Activated CD4-positive, alpha-beta T cell treated with anti-CD3 and anti-CD28 coated beads, Interleukin-2, amount 50 U/mL, for 1 hour (primary cell): ENCODE measurements at places on chromosomes 2 and 18.

- DNase-seq, result no peak
Observed at GRCh38 chr2:62505109-62505749, 766 bp downstream of the TMEM17 start.

DNA sequence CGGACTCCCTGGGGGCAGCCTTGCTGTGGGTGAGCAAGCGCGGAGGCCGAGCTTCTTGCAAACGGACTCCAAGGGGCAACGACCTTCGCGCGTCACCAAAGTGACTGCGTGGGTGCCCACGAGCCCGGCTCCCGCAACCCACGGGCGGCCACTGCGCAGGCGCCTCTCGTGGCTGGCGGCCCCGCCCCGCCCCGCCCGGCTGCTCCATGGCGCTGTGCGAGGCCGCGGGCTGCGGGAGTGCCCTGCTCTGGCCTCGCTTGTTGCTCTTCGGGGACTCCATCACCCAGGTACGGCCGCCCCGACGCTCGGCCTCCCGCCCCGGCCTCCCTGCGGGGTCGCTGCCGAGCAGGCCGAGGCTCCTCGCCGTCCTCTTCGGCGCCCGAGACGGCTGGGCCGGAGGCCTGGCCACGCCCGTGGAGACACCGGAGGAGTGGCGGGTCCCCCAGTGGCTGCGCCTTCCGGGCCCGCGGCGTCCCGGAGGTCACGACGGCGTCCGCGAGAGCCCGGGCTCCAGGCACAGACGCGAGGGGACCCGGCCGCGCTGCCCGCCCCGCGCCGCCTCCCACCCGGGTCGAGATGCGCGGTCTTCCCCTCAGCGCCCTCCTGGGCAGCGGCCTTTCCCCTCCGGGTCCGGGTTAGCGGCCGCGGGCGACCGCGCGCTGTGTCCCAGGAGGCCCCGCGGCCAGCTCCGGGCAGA is at the start of gene IAH1:
TSS of gene IAH1 (plus strand) at position 191 of the 697 bp plus-strand sequence. CDS start at position 207, 16 bp downstream.
- peak; percentile 73 for DNase-seq

GRCh38 chr18:36627637-36628036 is 201.2 kb downstream of the TPGS2 start:
- DNase-seq, result no peak

GRCh38 chr2:128379021-128380015 is 60.6 kb upstream of the HS6ST1 start:
- no peak for DNase-seq

- no peak for DNase-seq
Observed at GRCh38 chr2:66156171-66156570, 278.8 kb upstream of the MEIS1 start.

DNA sequence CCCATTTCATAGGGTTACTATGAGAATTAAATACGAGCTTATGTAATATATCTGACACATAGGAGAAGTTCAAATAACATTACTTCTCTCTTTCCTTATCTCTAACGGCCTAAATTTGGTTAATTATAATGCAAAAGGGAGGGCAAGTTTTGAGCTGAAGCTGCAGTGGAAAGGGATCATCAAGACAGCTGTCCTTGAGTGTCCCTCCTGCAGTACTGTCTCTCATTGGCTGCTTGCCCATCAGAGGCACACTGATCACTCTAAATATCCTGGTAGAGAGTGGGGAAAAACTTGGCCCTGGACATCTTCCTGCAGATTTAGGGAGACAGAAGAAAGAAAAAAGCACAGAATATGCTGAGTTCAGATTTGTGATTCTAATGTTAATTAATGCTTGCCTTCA is 186.0 kb downstream of the CAMKMT start:
- DNase-seq, result no peak

GRCh38 chr18:56065086-56065485 is 477.1 kb upstream of the TCF4 start:
- DNase-seq, result no peak

DNA sequence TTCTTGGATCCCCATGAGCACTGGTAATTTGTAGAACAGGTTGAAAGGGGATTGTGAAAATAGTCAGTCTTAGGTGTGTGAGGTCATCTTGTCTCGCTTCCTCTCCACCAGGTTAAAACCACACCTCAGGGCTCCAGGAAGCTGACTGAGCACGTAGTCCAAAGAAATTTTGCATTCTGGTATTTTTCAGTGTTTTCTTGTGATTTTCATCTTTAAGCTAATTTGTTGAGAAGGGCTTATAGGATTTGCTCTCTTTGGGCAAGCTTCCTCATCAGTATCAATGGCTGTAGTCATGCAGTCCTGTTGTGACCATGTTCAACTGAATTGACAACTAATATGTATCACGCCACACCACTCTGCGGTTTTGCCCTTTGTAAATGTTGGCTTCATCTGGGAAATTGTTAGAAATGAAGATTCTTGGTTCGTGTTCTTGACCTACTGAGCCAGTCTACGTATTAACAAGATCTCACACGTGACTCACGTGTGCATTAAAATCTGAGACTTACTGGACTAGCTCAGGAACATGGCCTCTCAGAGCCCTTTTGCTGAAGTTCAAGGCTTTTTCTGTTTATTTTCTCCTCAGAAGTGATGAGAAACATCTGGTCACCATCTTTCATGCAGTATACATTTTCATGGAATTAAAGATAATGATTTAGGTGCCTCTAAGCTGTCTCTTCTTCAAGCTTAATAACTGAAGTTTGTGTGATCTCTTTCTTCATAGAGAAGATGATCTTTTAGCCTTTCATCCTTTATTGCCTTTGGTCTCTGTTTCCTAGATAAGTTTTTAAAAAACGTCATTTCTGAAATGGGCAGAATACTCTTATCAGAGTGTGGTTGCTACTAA is 32.8 kb downstream of the FMNL2 start:
- no peak for DNase-seq

- no peak for DNase-seq
Observed at GRCh38 chr2:165203689-165204559, at the start of gene SCN3A. Gene SCN3A (minus strand): TSS chr2:165204050. CDS start chr2:165176394, 27,656 bp downstream.

GRCh38 chr18:48762836-48763718 is 187.7 kb downstream of the SMAD7 start:
- DNase-seq, result no peak

- no peak for DNase-seq
Observed at GRCh38 chr2:120995152-120995551, 259.5 kb downstream of the GLI2 start.

DNA sequence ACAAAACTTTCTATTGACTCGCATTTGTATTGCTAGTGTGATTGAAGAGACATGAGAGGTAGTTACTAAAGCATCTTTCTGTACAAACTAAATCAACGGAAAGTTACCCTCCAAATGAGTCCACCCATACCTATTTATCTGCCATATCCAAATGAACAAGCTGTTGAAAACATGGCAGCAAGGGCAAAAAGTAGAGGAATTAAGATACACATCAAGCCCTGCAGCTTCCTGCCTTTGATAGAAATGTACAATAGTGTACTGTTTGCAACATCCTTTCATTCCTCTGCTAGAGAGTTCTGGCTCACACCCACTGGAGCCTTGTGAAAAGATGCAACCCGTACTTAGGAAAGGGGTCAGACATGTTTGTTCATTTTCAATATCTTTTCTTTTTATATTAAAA is 122.5 kb downstream of the ERBB4 start:
- DNase-seq, result no peak

GRCh38 chr18:48902856-48903601 is 47.7 kb downstream of the SMAD7 start:
- no peak for DNase-seq

DNA sequence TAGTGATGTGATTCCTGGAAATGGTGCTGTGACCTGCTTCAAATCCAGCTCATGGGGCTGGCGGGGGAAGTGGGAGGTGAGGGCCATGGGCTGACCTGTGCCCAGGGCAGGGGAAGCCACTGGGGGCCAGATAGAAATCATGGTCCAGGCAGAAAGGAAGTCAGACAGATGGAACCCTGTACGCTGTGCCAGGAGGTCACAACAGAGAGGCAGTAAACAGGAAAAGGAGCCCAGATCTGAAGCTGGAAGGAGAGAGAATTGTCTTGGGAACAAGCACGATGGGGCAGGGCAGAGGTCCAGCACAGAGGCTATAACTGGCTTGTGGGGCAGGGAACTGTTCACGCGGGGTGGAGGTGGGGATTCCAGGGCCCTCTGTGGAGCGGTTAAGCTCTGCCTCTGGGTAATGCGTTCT is 76.0 kb downstream of the RNF144A start:
- no peak for DNase-seq

- DNase-seq, result no peak
Observed at GRCh38 chr18:54003195-54003594, 221.3 kb downstream of the MBD2 start.

- DNase-seq, result no peak
Observed at GRCh38 chr18:26546875-26547645, 1.3 kb downstream of the KCTD1 start.

- no peak for DNase-seq
Observed at GRCh38 chr18:58996131-58996641, 131.5 kb downstream of the ZNF532 start.

DNA sequence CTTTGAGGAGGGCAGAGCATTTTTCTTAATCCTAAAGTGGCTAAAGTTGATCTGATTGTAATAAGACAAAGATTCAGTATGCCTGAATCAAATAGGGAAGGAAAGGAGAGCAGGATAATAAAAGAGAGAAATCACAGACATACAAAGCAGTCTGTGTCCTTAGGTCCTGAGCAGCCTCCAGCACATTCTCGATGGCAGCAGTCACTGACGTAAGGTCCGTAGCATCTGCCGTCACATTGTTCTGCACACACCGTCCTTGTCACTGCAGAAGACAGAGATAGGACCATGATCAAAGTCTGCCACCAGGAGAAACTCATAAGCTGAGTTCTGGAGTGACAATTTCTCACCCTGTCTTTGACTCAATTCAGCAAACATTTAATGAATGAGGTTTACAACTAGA is 813.7 kb downstream of the ERBB4 start:
- no peak for DNase-seq

- peak; percentile 48 for DNase-seq
Observed at GRCh38 chr2:54570925-54571694, 115.0 kb downstream of the SPTBN1 start.

DNA sequence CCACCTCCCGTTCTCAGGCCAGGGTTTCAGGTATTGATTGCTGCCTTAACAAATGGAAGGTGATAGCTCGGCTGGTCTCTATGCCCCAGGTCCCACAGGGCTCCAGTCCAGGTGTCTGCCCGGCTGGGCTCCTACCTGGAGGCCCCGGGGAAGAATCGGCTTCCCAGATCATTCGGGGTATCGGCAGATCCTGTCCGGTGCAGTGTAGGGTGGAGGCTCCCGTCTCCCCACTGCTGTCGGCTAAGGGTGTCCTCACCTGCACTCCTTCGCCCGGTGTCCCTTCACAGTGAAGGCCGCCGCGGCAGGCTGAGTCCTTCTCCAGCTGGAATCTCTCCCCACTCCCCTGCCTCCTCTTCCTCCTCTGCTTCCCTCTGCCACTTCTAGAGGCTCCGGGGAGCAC is 573.9 kb upstream of the SALL3 start:
- DNase-seq, result no peak

GRCh38 chr18:41752826-41753225 is 202.2 kb upstream of the PIK3C3 start:
- no peak for DNase-seq

- DNase-seq, result no peak
Observed at GRCh38 chr2:33491441-33492084, 15.1 kb downstream of the RASGRP3 start.

DNA sequence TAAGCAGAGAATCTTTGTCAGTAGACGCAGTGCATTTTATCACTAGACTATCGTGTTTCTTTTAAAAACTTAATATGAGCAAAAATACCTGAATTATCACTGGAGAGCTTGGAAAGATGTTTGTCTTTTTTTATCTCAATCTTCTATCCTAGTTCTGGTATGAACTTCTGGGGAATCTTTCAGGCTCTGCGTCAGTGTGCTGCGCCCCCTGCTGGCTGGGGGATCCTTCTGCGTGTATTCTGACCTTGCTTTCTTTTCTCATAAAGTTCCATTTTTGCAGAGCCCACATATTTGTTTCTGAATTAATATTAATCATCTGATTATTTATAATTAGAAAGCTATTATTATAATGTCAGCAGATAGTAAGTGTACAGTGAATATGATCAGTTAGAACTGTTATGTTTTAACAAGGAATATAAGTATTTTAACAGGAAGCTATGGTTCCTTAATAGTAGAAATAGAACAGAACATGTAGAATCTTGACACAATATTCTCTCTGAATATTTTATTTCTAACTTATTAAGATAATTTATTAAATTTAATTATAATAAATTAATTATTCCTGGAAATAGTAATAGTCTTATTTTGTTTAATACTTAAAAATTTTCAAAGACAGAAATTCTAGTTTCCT is 945.0 kb upstream of the CRIM1 start:
- peak; percentile 22 for DNase-seq

GRCh38 chr18:48410095-48410920 is 1.1 kb upstream of the ZBTB7C start:
- peak; percentile 50 for DNase-seq

- DNase-seq, result no peak
Observed at GRCh38 chr2:159735648-159736047, 23.3 kb downstream of the MARCHF7 start.

GRCh38 chr2:40474306-40474705 is 22.4 kb upstream of the SLC8A1 start:
- no peak for DNase-seq

DNA sequence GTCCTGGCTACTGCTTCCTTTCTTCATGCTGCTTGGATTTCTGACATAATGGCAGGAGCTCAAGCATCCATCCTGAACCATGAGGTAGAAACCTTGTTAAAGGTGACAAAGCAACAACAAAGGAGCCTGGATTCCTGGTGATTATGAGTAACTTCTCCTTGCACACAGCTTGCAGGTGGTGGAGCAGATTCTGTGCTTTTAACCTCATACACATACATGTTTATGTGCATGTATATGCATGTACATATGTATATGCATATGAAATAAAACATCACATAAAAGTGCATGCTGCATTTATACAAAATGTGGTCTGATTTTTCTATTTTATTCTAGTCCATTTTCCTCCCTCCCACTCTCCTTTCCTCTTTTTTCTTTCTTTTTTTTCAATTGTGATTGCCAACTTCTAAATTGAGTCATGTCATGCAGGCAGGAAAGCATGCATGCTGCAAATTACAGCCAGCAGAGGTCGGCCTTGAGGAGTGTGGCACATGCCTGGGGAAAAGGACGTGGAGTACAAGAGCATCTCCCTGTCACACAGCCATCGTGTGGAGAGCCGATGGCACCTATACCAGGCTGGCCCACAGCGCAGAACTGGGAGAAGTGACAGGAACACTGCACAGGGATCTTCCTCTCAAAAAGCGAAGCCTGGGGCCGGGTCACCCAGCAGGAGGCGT is 17.9 kb downstream of the LCT start:
- no peak for DNase-seq

GRCh38 chr2:9797681-9798556 is 45.4 kb upstream of the TAF1B start:
- DNase-seq, result no peak

GRCh38 chr2:222739939-222740338 is 68.5 kb downstream of the MOGAT1 start:
- no peak for DNase-seq

DNA sequence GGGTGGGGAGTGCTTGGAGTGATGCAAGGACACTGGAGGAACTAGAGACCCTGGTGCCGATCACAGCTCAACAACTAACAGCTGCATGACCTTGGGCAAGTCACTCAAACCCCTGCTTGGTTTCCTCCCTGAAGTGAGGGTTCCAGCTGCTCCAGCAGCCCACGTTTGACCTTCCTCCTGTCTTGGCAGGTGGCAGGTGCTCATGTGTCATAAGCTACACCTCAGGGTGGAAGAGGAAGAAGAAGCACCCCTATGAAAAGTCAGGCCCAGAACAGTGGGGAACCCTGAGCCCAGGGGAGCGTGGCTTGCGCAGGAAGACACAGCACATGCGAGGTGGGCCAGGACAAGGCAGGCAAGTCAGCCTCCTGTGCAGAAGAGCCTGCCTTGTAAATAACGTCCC is 42.4 kb downstream of the MRPL35 start:
- DNase-seq, result no peak
